Non-pigmented ciliary epithelial cell (primary cell): ENCODE measurements at places on chromosomes 6 and 20.

GRCh38 chr6:17020889-17021538 lies 80.8 kb upstream of the STMND1 start:
- DNase-seq, result no peak

DNA sequence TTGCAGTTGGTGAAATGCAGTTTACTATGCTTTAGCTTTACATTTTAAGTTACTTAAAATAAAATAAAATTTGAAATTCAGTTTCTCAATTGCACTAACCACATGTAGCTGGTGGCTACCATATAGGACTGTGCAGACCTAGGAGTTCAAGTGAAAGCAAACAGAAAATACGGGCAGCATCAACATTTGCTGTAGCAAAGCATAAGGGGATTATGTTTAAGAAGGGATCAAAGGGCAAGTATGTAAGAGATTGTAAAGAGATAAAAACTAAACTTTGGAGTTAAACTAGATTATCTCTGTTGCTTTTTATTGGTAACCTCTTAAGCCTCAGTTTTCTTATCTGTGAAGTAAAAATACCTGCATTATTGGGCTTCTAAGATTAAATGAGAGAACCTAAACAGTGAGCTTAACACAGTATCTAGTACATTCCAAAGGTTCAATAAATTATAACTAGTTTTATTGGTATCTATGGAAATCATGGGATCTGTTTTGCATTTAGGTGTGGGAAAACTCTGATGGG lies 81.2 kb downstream of the SPTLC3 start:
- DNase-seq, result no peak

DNA sequence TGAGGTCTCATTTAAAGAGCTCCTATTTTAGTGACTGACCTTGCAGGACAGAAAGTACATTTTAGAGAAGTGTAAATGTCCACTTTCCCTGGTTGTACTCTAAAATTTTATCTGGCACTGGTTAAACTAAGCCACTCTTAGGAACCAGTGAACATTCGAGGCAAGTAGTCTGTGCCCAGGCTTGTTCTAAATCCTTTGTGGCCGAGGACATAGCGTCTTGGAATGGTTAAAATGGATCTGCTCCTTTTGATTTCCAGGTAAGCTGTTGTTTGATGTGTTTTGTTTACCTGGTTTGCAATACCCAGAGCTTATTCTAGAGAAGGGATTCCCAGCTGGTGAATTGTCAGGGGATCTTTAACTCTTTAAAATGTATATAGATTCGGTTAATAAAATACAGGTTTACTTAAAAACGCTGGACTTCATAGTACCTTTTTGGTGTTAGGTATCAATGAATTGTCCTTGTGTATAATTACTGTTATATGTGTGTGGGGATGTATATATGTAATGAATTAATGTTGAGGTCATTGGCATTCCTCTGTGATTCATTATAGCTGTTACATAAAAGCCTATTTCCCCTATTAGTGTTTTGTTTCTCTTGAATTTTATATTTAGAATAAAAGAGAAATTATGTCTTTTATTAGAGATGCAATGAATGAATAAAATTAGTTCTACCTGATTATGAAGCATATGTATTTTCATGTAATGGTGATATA lies 15.8 kb downstream of the SNX9 start:
- no peak for DNase-seq

GRCh38 chr6:16286151-16286522 lies 47.8 kb downstream of the GMPR start:
- no peak for DNase-seq

GRCh38 chr20:4371623-4372251 lies 350.0 kb upstream of the PRND start:
- no peak for DNase-seq

GRCh38 chr6:83308833-83309232 lies 115.7 kb downstream of the RWDD2A start:
- DNase-seq, result no peak

- no peak for DNase-seq
These were observed 305.4 kb downstream of the BTBD3 start for GRCh38 chr20:12223057-12223456.

DNA sequence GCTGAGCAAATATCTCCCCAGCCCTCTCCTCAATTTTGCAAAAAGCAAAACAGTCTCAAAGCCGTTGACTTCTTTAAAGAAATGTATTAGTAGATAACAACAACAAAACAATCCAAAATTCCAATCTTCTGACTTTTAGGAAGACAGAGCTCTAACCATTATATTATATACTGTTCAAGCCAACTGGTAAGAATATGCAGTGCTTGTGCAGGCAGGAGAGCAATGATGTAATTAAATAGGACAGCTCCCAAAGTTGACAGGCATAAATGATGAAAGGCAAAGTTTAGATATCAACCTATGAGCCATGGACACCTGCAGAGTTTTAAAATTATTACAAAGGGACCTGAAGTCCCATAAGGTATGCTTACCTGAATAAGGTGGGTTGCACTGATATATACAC lies 16.6 kb upstream of the CEP85L start:
- no peak for DNase-seq

DNA sequence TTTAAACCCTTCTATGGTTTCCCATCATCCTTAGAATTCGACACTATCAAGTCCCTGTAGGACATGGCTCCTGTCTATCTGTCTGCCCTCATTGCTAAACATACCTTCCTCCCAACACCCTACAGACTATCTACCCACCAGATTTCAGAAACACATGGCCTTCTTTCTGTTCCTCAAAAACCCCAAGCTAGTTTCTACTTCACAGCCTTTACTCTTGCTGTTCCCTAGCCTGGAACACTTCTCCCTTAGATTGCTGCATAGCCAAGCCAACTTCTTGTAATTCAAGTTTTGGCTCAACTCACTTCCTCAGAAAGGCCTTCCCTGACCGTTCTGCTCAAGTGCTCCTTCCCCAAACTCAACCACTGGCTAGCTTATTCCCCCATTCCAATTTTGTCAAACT lies 156.2 kb downstream of the BTBD9 start:
- DNase-seq, result no peak
